ENCODE measurements at places on chromosomes 6 and 20. TPM values are rescaled to one million over a fixed set of nuclear protein-coding genes. Genes with fewer than 3 reads are reported as not detected.

DNA sequence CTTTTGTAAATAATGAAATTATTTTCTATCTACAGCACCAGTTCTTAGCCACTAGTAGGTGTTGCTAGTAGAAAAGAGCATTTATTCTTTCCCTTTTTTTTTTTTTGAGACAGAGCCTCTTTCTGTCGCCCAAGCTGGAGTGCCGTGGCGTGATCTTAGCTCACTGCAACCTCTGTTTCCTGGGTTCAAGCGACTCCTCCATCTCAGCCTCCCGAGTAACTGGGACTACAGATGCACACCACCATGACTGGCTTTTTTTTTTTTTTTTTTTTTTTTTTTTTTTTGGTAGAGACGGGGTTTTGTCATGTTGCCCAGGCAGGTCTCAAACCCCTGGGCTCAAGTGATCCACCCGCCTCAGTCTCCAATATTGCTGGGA lies 6.7 kb downstream of the PCMT1 start:
- no peak overlapping the region for H3K4me3 ChIP-seq
- no peak overlapping the region for H3K27ac ChIP-seq
- no peaks in the 10 kb centered on the region for H3K27me3 ChIP-seq
- peaks cover 22% of the 10 kb centered on the region for H3K36me3 ChIP-seq
- DNase-seq, result no peak

DNA sequence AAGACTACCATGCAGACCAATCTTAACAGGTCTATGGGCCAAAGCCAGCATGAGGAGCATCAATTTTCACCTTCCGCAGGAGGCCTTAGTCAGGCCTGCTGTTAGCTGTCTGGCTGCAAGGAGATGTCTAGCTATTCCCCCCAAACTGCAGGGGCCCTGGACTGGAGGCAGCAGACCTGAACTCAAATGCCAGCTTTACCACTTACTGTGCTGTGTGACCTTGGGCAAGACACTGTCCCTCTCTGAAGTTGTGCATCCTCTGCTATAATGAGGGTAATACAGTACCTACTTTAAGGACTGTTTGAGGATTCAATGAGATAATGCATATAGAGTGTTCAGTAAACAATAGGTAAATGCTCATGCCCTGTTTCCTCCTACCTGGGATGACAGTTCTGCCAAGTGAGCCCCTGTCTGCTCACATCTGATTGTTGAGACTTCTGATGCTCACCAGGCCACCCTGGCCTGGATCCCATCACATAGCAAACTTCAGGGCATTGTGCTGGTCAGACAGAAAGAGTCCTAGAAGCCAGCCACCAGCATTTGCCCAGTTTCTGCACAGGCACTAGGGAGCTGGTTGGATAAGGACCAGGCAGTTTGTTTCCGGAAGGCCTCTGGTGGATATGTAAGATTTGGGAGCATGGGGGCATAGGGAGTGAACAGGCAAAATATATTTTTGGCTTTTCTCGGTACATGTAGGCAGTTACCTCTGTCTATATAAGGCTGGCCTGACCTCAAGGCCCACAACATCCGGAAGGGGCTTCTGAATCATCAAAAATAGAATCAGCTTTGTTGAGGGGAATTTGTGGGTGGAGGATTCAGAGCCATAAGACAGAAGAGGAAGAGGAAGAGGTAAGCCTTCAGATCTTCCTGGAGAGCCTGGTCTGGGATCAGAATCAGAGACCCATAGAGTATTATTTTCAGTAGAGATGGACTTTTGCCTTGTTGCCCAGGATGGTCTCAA lies 2.3 kb upstream of the OCSTAMP start:
- H3K27me3 ChIP-seq, result no peaks in the 10 kb centered on the region
- DNase-seq, result no peak
- no peaks in the 10 kb centered on the region for H3K4me1 ChIP-seq
- H3K27ac ChIP-seq, result no peak overlapping the region

DNA sequence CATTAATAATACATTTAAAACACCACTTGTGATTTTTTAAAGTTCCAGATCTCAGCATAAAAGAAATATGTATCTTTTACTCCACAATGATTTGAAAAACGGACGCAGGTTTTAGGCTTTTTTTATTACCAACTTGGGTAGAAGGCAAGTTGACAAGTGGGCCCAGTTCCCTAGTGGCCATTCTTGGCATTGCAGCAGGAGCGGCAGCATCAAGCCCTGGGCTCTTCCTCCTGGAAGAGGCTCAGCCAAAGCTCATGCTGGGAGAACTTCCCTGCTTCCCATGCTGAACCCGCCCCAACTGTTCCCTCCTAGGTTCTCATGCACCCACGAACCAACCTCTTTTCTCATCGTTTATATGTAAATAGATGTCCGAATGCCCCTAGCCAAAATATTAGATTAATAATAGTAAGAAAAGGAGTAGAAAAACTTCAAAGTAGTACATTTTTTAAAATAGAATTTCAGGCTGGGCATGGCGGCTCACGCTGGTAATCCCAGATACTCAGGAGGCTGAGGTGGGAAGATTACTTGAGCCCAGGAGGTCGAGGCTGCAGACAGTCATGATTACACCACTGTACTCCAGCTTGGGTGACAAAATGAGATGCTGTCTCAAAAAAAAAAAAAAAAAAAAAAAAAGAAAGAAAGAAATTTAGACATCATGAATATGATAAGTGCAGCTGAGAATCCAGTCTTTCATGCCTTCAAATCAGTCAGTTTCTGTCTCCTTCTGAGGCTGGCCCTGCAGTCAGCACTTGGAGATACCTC lies 18.2 kb upstream of the MYB start:
- no peaks in the 10 kb centered on the region for H3K36me3 ChIP-seq
- H3K4me3 ChIP-seq, result no peak overlapping the region
- no peak overlapping the region for H3K27ac ChIP-seq
- H3K27me3 ChIP-seq, result no peaks in the 10 kb centered on the region

STMND1 gene
- not detected for total RNA-seq
